ENCODE measurements at places on chromosomes 1 and 21.

GRCh38 chr1:226429858-226430715 lies 22.2 kb upstream of the PARP1 start:
- DNase-seq, result no peak

DNA sequence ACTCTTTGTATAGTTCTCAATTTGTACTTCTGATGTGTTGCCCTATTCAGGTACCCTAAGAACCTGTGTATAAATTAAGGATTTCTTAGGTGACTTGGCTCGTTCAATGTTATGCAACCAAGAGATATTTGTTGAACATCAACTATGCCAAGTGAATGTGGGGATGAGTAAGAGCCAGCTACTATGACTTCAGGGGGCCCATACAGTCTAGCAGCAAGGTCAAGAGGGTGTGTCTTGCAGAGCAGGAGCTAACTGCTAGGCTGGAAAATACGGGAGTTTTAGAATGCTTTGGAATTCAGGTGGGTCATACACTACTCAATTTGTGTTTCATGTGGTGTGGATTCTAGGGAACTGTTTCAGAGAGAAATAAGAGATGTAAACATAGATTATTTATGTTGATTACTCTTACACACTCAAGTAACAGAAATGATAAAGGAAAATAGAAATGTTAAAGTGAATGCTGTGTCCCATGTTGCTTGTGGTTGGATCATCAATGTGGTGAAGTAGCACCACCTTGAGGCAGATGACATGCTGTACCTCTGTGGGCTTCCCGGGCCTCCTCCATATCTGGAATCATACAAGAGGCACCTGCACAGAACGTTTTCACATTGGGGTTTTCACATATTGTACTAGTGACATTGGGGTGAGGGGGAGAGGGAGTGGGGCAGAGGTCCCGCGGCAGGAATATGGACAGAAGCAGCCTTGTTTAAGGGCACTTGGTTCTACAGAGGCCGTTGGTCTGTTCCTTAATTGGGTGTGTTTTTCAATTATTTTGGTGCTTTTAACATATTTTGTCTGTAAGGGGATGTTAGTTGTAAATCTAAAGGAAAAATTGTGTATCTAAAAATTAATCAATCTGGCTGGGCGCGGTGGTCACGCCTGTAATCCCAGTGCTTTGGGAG lies 12.4 kb downstream of the ARPC5 start:
- DNase-seq, result peak; percentile 66

DNA sequence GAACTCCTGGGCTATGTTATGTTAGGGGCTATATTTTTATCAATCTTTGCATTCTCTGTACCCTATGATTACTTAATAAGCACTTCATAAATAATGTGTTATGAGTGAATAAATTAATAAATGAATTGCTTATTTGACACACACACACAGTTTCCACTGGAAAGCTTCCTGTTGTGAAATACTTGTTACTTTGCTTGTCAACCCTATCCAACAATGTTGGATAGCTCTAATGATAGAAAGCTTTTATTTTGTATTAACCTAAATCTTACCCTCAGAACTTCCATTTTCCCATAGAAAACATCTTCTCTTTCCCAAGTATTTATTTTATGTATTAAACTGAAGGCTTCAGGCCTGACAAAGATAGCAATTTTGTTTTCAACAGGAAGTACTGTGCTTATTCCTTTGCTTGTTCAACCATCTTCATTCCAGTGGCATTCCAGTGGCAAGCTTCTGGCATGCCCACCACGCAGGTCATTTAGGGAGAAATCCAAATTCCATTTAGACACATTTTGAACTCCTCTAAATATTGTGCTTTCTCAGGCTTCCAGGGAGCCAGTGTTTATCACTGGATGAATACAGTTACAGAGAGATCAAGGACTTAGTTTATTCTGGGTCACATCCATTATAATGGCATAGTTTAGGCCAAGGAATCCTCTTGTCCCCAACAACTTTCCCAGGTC lies 134.4 kb downstream of the TGFB2 start:
- no peak for DNase-seq

GRCh38 chr1:115492019-115492595 lies 149.7 kb upstream of the VANGL1 start:
- no peak for DNase-seq

GRCh38 chr1:223142795-223143536 lies at the start of gene TLR5:
Gene TLR5, minus strand, starts transcription at chr1:223143248. Its CDS starts 30,217 bp downstream, at chr1:223113031.
- DNase-seq, result peak; percentile 72

- no peak for DNase-seq
Measured at GRCh38 chr1:193111641-193112090, 6.5 kb upstream of the GLRX2 start.

DNA sequence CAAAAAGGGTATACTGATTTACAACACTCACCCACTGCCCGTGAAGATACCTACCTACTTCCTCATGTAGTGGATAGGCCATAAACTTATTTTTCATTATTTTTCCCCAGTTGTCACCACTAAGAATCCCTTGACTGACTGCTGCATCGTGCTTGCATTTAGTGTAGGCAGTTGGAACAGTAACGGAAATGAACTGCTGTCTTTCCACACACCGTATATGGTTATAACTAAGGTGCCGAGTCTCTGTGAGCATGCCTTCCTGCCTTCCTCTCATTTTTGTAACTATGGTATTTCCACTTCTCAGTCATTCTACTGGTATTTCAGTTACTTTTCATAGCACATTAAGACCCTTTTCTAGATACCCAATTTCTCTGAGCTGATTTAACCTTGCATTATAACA lies 36.4 kb downstream of the SLC35F3 start:
- no peak for DNase-seq

DNA sequence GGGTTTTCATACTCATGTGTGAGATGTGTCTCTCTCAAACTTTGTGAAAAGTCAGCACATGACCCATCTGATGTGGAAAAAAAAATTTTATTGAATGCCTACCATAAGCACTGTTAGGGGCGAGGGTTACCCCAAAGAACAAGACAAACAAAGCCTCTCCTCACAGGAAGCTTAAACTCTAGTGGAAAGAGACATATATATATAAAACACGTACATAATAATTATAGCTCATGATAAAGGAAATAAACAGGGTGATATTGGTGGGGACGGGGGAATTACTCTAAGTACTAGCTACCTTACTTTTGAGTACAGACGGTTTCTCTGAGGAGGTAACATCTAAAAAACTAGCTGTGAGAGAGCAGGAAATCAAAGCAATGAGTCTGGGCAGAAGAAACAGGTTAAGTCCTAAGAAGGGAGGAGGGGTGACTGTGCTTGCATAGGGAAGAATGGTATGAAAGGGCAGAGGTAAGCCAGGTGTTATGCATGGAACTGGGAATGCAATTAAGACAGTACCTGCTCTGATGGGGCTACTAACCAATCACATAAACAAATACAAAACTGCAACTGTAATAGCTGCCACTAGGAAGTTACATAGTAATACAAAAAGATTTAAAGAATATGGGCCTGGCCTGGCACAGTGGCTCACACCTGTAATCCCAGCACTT lies 4.5 kb downstream of the LIN9 start:
- DNase-seq, result no peak

DNA sequence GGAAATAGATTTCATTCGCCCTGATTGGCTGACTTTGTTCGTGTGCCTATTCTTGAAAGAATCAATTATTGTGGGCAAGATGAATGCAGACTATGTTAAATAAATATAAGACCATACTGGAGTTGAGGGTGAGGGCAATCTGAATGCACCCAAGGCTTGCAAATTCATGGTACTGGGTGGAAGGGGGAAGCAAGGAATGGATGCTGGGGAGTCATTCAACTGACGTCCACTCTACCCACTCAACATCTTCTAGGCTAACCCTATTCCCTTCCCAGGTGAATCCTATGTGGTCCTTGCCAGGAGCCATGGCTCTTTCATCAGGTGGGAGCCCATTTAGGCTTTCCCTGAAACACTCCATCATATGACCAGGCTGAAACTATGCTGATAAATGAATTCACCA lies 5.7 kb upstream of the CYP4B1 start:
- no peak for DNase-seq

DNA sequence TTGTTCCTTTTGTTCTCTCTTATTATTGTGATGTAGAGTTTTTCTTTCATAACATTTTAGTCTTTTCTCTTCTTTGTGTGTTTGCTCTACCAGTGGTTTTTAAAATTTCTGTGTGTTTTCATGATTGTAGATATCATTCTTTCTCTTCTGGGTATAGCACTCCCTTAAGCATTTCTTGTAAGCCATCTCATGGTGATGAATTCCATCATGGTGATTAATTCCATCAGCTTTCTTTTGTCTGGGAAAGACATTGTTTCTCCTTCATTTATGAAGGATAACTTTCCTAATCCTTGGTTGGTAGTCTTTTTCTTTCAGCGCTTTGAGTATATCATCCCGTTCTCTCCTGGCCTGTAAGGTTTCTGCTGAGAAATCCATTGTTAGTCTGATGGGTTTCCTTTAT lies 22.7 kb downstream of the CD55 start:
- no peak for DNase-seq

DNA sequence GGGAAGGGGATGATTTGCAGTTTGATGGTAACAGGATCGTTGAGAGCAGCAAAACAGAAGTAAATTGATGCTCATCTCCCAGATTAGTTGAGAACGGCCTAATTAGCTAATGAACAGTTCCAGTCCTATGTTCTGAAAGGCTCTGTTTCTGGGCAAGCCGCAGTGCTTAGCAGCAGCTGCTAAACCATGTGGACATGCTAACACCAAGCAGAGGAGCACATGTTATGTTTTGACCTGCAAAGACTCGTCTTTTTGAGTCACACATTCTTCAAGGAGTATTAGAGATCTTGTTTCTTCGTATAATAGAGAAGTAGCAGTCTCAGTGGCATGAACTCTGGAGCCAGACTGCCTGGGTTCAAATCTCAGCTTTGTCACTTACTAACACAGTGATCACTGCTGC lies 58.1 kb downstream of the CACNA1E start:
- no peak for DNase-seq

DNA sequence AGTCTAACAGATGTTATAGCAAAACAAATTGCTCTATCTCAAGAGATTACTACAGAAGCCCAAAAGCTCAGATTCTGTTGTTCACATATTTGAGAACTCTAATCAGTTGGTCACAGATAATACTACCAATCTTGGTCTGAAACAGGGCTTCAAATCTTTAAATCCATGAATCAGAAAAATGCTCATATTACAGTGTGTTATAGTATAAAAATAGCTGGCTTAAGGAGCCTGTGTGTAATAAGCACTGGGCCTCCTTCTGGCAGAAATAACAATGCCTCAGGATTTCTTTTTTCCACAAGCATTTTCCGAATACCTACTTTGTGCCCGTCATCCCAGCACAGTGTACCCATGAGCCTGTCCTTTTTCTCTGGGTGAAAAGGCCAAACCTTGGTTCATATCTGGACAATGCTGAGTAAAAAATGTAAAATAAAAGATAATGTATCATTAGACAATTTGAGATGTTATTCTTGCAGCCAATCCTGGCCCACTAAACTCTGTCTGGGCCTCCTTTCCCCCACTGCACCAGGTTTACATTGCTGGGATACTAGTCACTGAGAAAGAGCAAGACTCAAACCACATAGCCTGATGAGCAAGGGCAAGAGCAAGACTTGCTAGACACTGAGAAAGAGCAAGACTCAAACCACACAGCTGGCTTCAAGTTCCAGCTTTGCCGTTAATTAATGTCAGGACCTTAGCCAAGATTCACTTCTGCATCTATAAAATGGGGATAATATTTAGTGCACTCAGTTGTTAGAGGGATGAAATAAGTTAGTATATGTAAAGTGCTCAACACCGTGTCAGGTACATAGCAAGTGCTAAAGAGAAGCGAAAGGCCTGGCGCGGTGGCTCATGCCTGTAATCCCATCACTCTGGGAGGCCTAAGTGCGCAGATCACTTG lies 17.0 kb upstream of the ADAR start:
- DNase-seq, result no peak

DNA sequence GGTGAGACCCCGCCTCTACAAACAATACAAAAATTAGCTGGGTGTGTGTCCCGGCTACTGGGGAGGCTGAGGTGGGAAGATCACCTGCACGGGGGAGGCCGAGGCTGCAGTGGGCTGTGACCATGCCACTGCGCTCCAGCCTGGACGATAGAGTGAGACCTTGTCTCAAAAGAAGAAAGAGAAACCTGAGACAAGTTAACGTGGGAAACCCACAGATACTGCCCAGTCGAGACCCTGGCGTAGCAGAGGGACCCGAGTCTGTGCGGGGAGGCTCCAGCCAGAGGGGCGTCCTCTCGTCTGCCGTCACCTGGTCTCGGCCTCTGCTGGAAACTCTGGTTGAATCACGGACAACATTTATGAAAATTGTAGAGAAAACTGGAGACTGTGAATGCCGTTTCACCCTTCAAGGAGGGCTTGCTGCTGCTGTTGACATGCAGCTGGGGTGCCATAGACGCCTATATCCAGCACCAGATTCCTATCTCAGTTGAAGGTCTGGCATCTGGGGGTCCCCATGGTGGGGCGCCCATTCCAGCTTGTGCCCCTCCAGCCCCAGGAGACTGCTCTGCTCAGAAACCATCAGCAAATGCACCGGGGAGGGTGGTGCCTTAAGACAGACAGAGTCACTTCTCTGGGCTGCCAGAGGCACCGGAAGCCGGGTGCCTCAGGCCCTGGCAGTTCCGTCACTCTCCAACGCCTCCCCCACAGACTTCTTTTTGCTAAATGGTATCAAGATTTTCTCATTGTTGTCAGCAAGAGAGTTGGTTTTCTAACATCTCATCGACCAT lies 13.6 kb upstream of the CDK11B start:
- DNase-seq, result no peak

DNA sequence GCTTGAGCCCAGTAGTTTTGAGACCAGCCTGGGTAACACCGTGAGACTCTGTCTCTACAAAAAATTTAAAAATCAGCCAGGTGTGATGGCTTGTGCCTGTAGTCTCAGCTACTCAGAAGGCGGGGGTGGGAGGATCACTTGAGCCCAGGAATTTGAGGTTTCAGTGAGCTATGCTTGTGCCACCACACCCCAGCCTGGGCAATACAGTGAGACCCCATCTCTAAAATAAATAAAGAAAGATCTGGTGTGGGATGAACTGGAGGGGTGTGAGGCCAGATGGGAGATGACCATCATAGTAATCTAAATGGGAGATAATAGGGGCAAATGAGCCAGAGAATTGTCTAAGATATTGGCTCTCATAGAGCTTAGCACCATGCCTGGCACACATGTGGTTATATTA lies 60.1 kb upstream of the TRABD2B start:
- no peak for DNase-seq

DNA sequence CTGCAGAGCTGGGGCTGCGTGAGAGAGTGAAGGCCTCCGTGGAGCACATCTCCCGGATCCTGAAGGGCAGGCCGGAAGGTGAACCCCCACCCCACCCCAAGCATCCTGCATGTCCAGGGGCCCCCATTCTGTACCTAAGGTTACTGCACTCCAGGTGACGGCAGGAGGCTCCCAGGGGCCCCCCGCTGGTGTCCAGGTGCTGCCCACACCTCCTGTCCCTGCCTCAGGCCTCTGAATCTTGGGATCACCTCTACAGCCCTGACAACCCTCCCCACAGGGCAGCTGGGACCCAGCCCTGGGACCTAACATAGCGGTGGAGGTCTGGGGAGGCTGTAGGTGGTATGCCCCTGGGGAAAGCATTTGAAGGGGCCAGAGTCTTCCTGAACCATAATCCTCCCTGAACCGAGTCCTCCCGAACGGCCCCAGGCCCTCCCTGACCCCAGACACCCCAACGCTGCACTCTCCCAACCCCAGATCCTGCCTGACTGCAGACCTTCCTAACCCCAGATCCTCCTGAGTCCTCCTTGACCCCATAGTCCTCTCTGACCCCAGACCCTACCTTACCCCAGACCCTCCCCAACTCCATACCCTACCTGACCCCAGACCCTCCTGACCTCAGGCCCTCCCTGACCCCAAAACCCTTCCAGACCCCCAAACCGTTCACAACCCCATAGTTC lies 33.5 kb downstream of the TRIM11 start:
- no peak for DNase-seq
